Right lung (tissue), 10 donors: ENCODE measurements at places on chromosomes 11 and 22.

- no peak for DNase-seq
These were observed 2.0 kb upstream of the JAML start for GRCh38 chr11:118226781-118227180.

DNA sequence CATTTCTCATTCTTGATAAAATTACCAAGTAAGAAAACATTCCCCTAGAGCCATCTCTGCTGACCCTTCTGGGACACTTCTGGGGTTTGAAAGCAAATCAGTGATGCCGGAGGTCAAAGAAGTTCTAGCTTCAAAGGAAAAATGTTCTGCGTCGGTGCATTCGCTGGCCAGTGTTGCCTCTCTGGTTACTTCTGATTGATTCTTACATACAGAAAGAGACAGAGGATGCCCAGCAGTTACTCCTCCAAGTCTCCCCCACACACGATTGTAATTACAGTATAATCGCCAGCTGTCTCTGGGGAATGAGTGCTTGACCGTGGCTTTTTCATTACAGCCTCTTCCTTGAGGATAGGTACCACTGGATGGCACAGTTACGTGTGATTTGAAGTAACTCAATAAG lies 150.9 kb downstream of the SNX19 start:
- DNase-seq: no peak

GRCh38 chr11:118988280-118988679 lies 9.7 kb upstream of the CENATAC start:
- DNase-seq: no peak

DNA sequence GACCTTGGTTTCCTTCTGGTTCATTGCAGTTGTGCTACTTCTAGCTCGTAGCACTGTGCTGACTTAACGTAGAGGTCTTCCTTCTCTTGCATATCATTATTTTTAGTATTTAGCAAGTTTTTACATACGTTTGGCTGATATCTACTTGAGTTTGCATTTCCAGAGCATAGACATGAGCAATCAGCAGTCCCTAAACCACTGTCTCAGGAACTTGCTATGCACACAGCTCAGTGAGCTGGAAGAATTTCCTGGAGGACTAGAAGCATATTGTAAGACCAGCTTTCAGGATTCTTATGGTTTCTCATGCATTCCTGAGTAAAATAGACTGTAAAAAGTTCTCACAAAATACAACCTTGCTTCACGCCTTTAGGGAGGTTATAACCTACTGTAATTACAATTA lies 226.7 kb upstream of the PDGFD start:
- no peak for DNase-seq

DNA sequence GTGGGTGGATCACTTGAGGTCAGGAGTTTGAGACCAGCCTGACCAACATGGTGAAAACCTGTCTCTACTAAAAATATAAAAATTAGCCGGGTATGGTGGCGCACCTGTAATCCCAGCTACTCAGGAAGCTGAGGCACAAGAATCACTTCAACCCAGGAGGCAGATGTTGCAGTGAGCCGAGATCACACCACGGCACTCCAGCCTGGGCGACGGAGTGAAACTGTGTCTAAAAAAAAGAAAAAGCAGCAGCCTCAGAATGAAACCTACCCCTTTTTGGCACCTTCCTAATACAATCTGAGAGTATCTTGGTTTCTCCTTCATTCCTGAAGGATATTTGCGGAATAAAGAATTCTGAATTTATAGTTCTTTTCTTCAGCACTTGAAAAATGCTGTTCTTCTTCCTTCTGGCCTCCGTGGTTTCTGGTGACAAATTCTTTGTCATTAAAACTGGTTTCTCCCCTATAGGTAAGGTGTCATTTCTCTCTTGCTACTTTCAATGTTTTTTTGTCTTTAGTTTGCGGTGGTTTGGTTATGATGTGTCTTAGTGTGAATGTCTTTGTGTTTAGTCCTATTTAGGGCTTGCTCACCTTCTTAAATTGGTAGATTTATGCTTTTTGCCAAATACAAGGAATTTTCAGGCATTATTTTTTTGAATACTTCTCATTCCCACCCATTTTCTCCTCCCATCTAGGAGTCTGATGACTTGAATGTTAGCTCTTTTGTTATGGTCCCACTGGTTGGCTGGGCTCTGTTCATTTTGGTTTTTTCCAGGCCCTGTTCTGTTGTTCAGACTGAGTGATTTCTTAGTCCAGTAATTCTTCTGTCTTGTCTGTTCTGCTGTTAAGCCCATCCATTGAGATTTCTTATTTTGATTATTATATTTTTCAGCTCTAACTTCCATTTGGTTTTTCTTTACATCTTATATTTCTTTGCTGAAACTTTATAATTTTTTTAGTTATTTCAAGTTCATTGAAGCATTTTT lies 15.4 kb downstream of the ASRGL1 start:
- DNase-seq: no peak

GRCh38 chr11:118881228-118881627 lies 2.5 kb upstream of the CXCR5 start:
- no peak for DNase-seq

DNA sequence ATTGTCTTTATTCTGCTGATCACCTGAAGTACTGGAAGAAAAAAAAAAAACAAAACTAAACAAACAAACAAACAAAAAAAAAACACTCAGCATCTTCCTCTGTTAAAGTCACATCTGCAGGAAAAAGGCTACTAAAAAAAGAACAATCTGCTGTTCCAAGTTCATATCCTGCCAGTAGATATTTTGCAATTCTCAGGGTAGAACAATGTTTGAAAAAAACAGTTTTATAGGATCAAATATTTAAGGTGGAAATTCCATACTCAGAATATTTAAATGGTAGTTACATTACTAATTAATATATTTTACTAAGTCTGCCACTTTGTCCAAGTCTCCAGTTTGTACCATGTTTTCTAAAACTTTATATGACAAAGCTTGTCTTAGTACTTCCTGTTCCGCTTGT lies 175.2 kb downstream of the SBF2 start:
- no peak for DNase-seq

DNA sequence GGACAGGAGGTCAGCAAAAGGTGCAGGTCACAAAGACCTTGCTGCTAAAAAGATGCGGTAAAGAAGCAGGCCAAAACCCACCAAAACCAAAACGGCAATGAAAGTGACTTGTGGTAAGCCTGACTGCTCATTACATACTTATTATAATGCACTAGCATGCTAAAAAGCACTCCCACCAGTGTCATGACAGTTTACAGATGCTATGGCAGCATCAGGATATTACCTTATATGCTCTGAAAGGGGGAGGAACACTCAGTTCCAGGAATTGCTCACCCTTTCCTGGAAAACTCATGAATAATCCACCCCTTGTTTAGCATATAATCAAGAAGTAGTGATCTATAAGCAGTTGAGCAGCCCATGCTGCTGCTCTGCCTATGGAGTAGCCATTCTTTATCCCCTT lies 45.2 kb upstream of the SLC5A12 start:
- no peak for DNase-seq

DNA sequence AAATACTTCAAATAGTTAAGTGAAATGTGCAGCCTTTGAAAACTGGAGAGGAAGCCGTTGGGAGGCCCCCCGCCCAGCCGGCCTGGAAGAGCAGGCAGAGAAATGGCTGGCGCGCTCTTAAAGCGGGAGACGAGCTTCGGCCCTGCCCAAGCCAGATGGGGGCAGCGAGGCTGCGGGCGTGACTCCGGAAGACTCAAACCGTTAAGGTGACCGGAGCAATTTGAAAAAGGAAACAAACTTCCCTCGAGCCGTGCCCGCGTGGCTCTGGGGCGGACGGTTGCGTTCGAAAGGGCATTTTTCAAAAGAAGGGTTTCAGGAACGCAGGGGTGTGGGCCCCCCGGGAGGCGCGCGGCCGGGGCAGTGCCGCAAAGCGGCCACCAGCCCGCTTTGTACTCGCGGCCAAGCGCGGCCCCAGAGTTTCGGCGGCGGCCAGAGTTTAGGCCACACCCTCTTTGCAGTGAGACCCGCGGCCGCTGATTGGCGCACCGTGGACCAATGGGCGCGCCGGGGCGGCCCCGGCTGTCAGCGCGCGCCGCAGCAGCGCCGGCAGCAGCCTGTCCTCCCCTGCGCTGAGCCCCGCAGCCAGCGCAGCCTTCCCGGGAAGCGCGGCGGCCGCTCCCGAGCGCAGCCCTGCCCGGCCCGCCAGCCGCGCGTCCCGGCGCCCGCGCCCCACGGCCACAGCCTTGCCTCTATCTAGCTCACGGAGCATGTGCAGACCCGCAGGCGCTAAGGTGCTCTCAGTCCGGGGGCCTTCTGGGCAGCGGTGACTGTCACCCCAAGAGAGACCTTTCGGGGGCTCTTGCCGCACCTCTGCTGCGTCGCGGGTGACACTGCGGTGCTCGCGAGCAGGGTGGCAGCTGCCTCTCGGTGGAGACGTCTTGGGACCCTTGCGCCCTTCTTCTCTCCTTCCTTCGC lies at the start of gene NAV2:
TSS of gene NAV2 (plus strand) at position 557 of the 915 bp plus-strand sequence. CDS start 859 bp downstream, outside the sequence.
- DNase-seq: peak; percentile 96

DNA sequence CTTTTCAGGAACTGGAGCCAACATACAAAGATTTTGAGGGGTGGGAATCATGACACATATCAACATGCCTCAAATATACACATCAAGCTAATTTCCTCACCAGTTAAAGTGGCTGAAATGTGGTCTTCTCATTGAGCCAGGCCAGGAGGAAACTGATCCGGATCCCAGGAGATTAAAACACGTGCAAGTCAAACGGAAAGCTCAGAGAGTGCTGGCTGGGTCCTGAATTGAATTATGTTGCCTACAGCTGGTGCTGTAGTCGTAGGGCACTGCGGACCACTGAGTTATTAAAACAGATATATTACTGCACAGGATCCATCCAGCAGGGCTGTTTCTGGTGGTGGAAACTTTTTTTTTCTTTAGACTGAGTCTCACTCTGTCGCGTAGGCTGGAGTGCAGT lies 14.1 kb upstream of the WNT7B start:
- DNase-seq: no peak

GRCh38 chr11:59511675-59512074 lies 336 bp downstream of the OR4D9 start:
- DNase-seq: no peak

GRCh38 chr22:37972527-37972926 lies 11.8 kb downstream of the SOX10 start:
- no peak for DNase-seq

DNA sequence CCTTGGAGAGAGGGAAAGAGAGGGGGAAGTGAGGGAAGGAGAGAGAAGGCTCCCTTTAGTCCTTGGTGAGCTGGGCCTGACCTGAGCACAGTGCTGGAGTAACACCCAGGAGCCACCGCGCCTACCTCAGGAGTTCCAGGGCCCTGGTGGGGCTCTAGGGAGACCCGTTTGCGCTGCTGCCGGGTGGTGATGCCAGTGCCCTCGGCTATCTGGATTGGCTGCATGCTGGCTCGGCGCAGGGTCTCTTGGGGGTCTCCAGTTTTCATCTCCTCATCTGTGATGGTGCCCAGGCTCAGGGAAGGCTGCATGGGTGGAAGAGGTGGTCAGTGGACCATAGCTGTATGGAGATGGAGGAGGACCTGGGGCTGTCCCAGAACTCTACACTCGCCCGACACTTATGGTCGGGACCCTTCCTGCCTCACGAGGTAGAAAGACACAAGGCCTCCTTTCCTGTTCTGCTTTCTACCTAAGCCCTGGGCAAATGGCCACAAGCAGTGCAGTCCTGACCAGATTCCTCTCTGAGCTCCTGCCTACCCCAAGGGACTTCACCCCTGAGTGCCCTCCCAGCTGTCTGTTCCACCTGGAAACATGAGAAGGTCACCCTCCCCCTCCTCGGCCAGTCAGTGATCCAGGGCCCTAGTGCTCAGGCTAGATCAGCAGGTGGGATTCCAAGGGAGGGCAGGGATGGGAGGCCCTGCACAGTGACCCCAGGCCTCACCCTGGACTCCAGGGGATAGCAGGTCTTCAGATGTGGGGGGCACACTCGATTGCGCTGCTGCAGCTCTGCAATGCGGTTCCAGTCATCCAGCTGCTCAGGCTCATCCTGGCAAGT lies 6.0 kb downstream of the IL18BP start:
- no peak for DNase-seq

DNA sequence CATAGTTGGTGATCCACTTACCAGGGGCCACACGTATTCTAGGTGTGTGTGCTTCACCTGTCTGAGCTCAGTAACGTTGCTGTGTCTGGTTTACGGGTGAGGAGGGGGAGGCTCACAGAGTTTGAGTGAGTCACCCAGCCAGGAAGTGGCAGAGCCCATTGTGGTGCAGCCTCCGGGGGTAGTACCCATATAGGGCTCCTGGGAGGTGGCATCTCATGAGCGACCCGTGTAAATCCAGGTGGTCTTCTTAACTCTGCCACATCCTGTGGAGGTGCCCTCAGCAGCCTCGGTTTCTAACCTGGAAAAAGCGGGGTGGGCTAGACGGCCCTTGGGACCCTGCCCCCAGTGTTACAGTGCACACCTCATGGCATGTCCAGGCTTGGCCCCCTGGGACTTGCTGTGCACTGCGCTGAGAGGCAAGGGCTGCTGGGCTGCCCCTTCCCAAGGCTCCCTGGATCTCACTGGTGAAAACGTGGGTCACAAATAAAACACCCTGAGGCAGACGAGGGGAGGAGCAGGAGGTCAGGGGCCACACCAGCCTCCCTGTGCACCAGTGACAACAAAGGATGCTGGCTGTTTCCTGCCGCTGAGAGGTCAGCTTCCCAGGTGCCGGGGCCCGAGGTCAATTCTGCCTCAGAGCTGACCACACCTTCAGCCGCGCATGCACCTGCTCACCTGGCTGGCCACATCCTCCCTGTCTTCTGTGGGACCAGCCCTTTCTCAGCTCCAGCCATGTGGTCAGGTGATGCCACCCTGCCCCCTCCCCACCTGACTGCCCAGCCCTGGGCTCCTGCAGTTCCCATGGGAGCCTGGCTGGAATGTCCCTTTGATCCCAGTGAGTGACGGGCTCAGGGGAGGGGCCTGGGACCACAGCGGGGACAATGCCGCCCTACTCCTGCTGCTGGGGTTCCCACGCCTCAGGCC lies 305.1 kb downstream of the CTTN start:
- DNase-seq: no peak

GRCh38 chr11:76661306-76661751 lies 9.2 kb downstream of the LRRC32 start:
- DNase-seq: no peak

GRCh38 chr11:2419638-2420501 lies 19.3 kb downstream of the TSSC4 start:
- peak; percentile 78 for DNase-seq

DNA sequence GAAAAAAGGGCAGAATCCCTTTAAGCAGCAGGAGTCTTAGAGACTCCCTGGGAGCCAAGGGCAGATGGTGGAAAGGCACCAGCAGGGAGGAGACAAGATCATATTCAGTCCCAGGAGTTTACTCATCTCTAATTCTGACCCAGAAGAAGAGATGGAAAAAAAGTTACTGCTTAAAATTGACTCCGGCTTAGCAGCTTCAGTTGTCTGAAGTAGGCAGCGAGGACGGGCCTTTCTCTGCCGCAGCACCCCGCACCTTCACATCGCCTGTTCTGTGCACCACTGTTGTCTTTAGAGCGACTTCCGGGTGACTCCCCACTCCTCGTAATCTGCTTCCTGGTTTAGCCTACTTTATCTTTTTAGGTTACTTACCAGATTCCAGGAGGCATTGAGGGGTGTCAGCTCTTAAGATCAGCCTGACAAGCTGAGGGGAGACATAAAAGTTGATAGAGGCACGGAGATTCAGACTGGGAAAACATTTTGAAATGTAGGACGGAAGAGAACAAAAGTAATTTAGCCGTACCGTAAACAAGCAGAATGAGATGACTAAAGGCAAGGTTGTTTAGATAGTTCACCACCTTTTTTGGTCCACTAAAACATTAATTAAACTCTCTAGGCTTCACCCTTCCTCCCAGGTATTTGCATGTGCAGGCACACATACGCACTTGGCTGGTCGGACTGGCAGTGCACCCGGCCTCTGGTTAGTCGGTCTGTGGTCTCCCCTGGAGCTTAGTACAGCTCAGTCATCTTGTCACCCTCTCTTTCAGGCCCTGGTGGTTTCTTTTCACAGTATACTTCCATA lies 74.3 kb downstream of the CECR2 start:
- DNase-seq: no peak

GRCh38 chr11:72528121-72528520 lies 93.8 kb upstream of the CLPB start:
- no peak for DNase-seq
